SIG-M5 (cell line): ENCODE measurements at places on chromosomes 3 and 15.

- DNase-seq: no peak
These were observed 43.2 kb upstream of the KLHL25 start for GRCh38 chr15:85837881-85838280.

DNA sequence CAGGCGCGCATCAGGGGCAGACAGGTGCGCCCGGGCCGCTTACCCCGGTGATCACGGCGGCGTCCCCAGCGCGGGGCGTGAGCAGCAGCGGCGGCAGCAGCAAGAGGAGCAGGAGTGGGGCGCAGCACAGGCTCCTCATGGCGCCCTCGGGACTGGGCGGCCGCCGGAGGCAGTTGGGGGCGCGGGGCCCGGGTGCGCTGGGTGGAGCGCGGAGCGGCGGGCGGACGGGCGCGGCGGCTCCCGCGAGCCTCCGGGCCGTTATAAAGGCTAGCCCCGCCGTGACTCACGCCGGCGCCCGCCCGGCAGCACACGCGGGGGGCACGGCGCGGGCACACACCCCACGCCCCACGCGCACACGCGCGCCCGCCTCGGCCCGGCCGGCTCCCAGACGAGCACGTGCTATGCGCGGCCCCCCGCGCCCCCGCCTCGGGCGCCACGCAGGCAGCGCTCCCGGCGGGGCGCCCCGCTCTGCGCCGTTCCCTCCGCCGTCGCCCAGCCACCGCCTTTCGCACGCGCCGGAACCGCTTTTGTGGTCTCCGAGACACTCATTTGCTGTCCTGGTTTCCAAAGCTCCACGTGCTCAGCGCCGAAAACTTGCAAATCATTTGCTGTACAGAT, at the start of gene PROK2:
PROK2 (minus strand) TSS at position 235 of the 618 bp plus-strand sequence; CDS start at position 139, 96 bp downstream.
- DNase-seq: no peak

GRCh38 chr3:149563114-149563513, 88.6 kb downstream of the TM4SF4 start:
- no peak for DNase-seq

DNA sequence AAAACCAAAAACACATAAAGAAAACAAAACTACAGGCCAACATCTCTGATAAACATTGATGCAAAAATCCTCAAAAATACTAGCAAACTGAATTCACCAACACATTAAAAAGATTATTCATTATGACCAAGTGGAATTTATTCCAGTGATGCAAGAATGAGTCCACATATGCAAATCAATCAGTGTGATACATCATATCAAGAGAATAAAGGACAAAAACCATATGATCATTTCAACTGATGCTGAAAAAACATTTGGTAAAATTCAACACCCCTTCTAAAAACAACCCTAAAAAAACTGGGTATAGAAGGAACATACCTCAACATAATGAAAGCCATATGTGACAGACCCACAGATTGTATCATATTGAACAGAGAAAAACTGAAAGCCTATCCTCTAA, 265.6 kb upstream of the DCBLD2 start:
- no peak for DNase-seq

- no peak for DNase-seq
These were observed 190.6 kb downstream of the VPS13C start for GRCh38 chr15:61869656-61870055.

- DNase-seq: no peak
These were observed 30.4 kb upstream of the HERC1 start for GRCh38 chr15:63864186-63864585.

- DNase-seq: no peak
These were observed 248.0 kb upstream of the CNTN3 start for GRCh38 chr3:74862476-74862875.

- no peak for DNase-seq
These were observed 141.8 kb upstream of the ATP11B start for GRCh38 chr3:182651461-182651860.
